ENCODE measurements at places on chromosomes 13 and 19. TPM values are rescaled to one million over a fixed set of nuclear protein-coding genes. Genes with fewer than 3 reads are reported as not detected.

GRCh38 chr19:50717026-50717723 is 2.4 kb downstream of the SHANK1 start:
- no peak for DNase-seq

GRCh38 chr19:45443462-45444317 is 20.0 kb upstream of the ERCC1 start:
- DNase-seq, result peak; percentile 80

DNA sequence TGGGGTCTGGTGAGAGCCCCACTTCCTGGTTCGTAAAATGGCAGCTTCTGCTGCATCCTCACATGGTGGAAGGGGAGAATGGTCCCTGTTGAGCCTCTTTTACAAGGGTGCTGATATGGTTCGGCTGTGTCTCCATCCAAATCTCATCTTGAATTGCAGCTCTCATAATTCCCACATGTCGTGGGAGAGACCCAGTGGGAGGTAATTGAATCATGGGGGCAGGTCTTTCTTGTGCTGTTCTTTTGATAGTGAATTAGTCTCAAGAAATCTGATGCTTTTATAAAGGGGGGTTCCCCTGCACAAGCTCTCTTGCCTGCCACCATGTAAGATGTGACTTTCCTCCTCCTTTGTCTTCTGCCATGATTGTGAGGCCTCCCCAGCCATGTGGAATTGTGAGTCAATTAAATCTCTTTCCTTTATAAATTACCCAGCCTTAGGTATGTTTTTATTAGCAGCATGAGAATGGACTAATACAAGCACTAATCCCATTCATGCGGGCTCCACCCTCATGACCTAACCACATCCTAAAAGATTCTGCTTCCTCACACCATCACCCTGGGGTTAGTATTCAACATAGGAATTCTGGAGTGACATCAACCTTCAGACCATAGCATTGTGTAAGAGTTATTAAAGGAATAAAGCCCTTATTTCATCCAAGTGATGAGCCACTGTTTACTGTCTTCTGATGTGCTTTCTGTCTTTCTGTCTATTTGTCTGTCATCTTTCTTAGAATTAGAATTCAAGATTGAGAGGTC is 159.0 kb upstream of the IRS2 start:
- DNase-seq, result peak; percentile 78

DNA sequence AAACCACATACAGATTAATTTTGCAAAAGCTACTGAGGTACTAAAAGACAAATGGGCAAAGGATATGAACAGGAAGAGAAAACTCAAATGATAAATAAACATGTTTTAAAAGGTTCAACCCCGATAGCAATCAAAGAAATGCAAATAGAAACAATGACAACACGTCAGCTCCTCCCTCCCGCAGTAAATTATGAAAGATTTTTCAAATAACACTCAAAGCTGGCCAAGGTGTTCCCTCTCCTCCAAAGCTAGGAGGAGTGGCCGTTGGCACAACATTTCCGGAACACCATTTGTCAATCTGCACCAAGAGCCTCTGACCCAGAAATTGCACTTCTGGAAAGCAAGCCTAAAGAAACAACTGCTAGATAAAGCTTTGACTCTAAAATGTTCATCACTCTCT is 28.3 kb downstream of the INSR start:
- no peak for DNase-seq

DNA sequence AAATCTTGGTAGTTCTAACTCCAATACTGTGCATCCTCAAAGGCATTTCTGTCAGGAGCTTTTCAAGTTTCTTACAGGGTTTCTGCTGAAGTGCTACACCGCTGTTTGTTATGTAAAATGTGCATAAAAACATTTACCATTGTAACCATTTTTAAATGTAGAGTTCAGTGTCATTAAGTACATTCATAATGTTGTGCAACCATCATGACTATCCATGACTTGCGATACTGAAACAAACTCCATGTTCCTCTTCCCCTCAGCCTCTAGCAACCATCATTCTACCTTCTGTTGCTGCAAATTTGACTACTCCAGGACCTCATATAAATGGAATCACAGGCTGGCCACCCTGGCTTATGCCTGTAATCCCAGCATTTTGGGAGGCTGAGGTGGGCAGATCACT is 14.4 kb upstream of the SLC25A42 start:
- no peak for DNase-seq

GRCh38 chr13:108851660-108852059 is 222.2 kb downstream of the MYO16 start:
- no peak for DNase-seq

GRCh38 chr13:112761701-112762689 is 72.2 kb downstream of the ATP11A start:
- no peak for DNase-seq

Gene ZNF177
- total RNA-seq, result 3.3 TPM

DNA sequence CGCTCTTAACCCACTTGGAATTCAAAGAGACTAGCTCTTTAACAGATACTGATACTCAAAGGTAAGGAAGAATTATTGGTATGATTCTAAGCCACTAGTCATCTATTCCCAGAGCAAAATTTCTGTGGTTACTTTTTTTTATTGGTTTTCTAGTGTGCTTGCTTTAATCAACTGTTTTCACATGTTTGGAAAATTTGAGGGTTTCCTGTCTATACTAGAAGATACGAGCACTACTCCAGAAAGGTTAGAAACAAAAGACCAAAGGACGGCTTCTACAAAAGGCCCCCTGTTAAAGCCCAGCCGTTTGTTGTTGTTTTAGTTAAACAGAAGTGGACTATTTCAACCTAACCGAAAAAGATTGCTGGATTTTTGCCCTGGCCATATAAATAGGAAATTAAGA is 18.5 kb upstream of the LPAR6 start:
- DNase-seq, result no peak

DNA sequence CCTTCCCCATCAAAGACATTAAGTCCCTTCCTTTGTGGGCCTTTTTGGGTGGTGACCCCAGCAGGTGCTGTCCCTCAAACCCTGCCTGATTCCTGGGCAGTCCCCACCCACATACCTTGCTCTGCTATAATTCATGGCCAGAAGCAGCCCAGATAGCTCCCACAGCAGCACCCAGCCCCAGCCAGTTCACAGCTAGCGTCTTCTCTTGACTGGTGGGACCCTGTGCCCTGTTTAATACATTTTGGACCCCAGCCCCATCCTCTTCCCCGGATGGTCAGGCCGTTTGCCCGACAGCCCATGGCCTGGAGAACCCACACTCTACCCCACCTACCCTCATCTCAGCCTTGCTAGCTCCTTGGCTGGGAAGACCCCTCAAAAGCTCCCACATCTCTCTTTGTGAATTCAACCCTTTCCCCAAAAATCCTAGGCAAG is 2.1 kb downstream of the CCDC106 start:
- DNase-seq, result no peak

- no peak for DNase-seq
These were observed 54.4 kb upstream of the RGCC start for GRCh38 chr13:41402691-41403511.

- DNase-seq, result no peak
These were observed 8.1 kb upstream of the KPTN start for GRCh38 chr19:47492137-47492533.

Gene FGF22
- total RNA-seq, result not detected

DNA sequence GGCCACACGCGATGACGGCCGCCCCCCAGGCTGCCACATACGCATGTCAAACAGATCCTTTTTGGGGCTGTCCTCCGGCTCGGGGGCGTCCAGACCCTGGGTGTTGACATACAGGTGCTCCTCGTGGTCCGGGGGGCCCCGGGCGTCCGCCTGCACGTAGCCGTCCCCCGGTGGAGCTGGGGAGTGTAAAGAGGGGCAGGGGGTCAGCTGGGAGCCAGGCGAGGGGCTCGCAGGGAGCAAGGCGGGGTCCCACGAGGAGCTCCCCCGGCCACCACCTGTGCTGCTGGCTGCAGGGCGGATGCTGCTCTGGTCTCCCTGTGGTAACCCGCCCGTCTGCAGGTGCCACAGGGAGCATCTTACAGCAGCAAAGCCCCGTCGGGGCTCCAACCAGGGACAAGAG is 16.1 kb upstream of the C2CD4C start:
- DNase-seq, result no peak

DNA sequence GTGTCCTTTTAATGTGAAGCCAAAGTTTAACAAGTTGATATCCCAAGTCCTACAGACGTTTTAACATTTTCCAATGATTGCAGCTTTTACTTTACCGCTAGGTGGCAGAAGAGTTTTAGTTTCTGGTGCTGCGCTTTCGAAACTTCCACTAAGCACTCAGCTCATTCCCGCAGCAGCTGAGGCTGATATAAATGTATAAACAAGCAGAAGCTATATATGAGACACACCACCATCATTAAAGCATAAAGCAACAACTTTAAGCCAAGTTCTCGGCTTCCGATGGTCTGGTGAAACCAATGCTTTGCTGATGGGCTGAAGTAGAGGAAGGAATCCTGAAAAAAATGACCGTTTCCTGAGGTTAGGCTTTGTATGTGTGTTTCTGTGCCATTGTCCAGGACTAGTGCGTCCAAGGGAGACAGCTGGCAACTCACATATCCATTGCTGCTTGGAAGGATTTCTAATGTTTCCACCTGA is 753.9 kb downstream of the OLFM4 start:
- DNase-seq, result peak; percentile 50

DNA sequence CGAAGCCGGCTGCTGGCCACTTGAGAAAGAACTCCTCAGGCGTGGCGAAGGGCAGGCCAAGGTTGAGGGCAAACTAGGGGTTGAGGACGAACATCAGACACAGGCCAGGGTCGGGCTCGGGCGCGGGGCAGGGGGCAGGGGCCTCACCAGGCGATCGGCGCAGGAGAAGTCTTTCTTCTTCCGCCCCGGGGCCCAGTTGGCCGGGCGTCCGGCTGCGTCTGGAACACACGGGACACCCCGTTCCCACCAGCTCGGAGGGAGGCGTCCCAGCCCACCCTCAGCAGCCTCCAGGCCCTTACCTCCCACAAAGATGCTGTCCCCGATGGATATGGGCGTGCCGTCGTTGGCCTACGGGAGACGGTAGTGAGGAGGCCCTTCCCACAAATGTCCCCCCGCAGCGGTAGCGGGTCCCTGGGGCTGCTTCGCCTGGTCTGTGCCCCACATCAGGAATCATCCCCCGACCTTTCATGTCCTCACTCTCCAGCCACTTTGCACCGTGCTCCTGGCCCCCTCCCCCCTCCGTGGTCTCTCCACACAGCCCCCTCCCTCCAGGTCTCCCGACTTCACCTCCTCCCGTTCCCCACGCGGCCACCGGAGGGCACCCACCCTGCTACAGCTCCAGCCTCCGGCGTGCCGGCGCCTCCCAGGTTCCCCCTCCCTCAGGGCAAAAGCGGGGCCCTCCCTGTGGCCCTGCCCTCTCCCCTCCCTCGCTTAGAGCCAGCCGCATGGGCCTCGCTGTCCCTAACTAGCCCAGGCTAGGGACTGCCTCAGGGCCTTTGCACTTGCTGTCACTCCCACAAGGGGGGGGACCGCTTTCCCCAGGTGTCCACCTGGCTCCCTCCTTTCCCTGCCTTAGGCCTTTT is 4.8 kb downstream of the PNKP start:
- no peak for DNase-seq

DNA sequence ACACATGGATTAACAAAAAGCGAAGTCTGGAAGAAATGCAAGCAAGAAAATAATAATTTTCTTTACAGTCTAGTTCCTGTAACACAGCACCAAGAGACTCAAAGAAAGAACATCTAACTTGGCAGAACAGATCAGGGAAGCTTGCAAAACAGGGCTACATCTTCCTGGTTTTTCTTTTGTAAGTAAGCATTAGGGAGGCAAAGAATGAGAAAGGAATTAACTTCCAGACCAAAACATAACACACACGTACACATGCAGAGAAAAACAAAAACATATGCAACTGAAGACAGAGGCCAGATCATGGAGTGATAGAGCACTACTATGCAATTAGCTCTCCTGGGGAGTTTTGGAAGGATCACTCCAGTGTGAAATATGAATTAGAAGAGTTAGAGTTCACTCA is 120.5 kb downstream of the DIAPH3 start:
- no peak for DNase-seq

DNA sequence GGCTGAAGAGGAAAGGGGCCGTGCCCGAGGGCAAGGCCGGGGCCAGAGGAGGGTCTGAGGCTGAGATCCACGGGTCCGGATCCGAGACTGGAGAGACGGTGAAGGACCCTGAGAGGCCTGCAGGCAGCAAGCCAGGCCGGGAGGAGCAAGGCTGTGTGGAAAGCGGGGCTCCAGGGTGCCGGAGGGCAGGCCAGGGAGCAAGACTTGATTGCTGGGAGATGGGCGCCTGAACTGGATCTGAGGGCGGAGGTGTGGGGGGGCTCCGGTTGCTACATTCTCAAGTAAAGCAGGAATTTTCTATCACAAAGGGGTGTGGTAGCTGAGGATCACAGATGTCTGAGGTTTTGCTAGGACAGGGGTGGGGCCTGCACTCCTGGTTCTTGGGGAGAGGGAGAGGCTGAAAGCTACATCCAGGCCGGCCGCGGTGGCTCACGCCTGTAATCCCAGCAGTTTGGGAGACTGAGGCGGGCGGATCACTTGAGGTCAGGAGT is 3.8 kb downstream of the MAMSTR start:
- no peak for DNase-seq

Gene PSG1
- total RNA-seq, result 1.5 TPM

DNA sequence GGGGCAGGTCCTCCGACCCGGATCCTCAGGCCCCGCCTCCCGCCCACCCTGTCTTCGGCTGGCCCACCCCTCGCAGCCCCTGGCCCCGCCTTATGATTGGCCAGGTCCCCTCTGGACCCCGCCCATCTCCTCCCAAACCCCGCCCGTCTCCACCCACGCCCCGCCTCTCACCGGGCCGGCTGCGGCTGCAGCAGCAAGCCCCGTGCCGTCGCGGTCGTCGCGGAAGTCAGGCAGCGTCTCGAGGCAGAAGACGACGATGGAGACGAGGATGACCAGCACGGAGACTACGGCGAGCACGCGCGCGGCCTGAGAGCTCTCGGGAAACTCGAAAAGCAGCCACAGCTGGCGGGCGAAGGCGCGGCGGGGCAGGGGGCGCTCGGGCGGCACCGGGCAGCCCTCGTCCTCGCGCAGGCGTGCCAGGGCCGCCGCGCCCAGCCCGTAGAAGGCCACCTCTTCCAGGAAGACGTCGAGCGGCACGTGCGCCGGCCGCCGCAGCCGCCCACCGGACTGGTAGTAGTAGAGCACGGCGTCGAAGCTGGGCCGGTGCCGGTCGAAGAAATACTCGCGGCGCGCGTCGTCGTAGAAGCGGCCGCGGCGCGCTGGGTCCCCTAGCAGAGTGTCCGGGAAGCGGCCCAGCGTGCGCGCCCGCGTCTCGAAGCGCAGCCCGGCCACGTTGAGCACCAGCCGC is 495 bp downstream of the KCNA7 start:
- no peak for DNase-seq

- peak; percentile 3 for DNase-seq
These were observed 423.7 kb upstream of the TSHZ3 start for GRCh38 chr19:31772915-31773314.

GRCh38 chr19:14006766-14007562 is 844 bp upstream of the RFX1 start:
- DNase-seq, result no peak

GRCh38 chr19:6890401-6890913 is 3.1 kb downstream of the ADGRE1 start:
- no peak for DNase-seq

All from A172 (cell line).